ENCODE measurements at places on chromosomes 1 and 21.

DNA sequence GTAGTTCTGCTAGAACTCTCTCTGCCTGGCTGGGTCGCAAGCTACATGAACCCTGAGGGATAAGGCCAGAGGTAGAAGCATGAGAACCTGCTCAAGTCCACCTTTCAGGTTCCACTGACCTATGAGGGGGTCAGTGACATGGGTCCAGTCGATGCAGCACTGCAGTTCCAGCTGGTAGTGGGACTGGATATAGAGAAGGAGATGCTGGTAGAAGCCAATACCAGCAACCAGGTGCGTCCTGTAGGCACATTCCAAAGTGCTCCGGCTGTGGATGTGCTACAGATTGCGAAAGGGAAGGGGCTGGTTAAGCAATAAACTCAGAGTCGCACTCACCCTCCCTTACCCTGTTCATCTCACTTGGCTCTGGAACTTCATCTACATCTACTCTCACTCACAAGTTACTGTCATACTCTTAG is 5.7 kb downstream of the SMG5 start:
- DNase-seq: no peak

- no peak for DNase-seq
Measured at GRCh38 chr1:10834770-10835412, 38.4 kb upstream of the CASZ1 start.

GRCh38 chr1:68174738-68175113 is 57.6 kb downstream of the WLS start:
- DNase-seq: no peak

DNA sequence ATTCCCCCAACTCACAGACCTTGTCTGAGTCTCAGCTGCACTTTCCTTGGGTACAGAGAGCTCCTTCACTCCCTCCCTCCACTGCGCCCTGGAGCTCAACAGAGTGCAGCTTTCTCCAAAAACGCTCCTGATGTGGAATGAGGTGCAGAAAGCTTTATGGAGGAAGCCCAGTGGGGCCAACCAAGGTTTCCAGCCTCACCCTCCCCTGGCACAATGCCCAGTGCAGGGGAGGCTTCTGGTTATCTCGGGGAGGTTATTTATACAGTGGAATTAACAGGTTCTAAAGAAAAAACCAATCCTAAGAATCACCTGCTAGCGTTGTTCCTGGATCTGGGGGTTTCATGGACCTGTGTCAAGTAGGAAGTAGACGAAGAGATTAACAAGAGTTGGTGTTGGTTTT is at the start of gene ITLN1:
Gene ITLN1, minus strand, starts transcription at position 139 of the 400 bp plus-strand sequence. CDS start 303 bp downstream, outside the sequence.
- DNase-seq: no peak

- no peak for DNase-seq
Measured at GRCh38 chr1:58824753-58825389, 41.0 kb upstream of the JUN start.

DNA sequence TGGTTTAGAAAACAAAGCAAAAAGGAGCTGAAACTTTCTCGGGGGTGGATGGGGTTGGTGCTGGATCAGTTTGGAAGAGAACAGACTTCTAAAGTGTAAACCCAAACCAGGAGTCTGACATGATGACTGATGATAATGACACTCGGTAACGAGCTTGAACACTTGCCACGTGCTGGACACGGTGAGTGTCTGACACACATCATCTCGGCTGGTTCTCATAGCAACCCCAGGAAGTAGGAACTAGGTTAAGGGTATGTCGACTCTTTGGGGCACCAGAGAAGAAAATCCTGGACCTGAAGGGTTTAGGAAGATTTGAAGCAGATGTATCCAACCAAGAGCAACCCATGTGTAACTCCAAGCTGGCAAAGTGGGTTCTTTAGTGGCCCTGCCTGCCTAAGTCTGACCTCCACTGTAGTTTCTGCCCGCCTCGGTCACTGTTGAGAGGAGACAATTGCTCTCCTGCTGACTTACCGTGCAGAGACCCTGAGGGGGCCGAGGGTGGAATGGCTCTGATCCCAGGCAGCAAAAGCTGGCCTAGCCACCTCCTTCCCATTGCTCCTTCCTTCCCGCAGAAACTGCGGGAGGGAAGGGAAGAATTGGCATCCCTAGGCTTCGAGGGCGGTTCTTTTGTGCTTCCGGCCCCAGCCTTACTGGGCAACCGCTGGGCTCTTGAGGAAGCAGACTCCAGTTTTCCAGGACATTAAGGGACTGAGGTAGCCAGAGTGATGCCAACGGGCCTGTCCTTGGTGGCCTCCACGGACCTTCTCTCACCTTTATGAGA is 156.0 kb downstream of the TOMM20 start:
- peak; percentile 20 for DNase-seq

GRCh38 chr1:62621907-62622306 is 24.6 kb downstream of the ANGPTL3 start:
- no peak for DNase-seq

DNA sequence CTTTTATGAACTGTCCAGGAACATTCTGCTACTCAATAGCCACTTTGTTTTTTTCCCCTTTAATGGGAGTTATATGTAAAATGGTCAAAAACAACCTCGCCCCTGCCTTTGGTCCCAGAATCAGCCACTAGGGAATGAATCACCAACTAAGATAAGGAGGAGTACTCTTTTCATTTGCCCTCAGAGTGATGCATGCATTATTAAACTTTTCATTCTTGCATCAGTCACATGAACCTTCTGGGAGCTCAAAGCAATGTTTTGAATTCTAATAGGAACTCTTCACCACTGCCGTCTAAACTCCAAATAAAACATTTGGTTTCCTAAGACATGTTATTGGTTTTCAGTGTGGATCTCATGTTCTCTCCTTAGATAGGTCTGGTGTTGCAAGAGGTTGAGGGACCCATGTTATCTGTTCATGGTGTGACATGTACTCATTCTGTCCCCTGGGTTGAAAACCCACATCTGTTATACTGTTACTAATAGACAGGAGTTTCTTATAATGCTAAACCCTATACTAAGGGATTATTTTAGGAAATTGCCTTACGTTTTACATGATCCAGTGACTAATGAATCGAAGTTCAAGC is 17.8 kb upstream of the HSD17B7 start:
- DNase-seq: no peak

- DNase-seq: peak; percentile 30
Measured at GRCh38 chr1:203216274-203217138, 13.0 kb downstream of the CHIT1 start.

All from NCI-H446 treated with DMSO at 0.1 percent for 48 hours (cell line).